Chondrocyte (in vitro differentiated cells): ENCODE measurements at places on chromosomes 16 and 17. TPM values are rescaled to one million over a fixed set of nuclear protein-coding genes. Genes with fewer than 3 reads are reported as not detected.

GRCh38 chr17:28180449-28180848 lies 138.0 kb downstream of the NLK start:
- no peak for DNase-seq
- H3K27ac ChIP-seq = peak overlapping the region; percentile 49
- peaks cover 2% of the 10 kb centered on the region for H3K36me3 ChIP-seq

- no peak overlapping the region for H3K4me3 ChIP-seq
- no peaks in the 10 kb centered on the region for H3K36me3 ChIP-seq
- H3K4me1 ChIP-seq = peaks cover 21% of the 10 kb centered on the region
- no peak overlapping the region for H3K27ac ChIP-seq
Observed at GRCh38 chr16:64586781-64587180, 535.1 kb downstream of the CDH11 start.

DNA sequence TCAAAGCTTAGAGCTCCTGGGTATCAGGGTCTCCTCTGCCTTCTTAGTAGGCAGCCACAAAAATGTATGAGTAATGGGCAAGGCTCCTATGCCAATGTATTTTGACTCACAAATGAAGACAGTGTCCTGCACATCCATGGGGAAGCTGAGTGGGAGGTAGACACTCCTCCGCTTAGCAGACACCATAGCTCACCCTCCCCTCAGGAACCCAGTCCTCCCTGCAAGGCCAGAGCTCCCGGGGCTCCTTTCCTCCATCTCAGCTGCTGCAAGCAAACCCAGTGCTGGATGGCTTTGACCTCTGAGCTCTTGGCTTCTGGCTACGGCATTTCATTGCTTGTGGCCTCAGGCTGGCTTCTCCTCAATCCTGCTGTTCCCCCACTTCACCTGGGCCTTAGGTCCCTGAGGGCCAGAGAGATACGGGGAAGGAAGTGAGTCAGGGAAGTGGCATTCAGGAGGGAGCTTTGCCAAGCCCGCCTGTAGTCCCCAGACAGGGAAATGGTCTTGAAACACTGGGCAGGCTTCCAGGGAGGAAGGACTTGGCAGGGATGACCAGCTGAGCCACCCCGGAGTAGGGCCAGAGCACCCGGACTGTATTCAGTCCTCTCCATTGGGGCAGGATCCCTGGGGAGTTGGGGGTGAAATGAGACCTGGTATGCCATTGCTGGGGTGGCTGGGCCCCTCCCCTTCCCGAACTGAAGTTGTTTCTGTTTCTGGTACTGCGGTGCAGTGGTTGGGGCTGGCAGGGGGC lies 4.5 kb downstream of the ABCC3 start:
- H3K4me1 ChIP-seq = peaks cover 63% of the 10 kb centered on the region
- peak overlapping the region; percentile 96 for H3K27ac ChIP-seq
- H3K36me3 ChIP-seq = no peaks in the 10 kb centered on the region
- no peak overlapping the region for H3K4me3 ChIP-seq

GRCh38 chr17:34172390-34172918 lies 82.6 kb upstream of the CCL2 start:
- H3K27ac ChIP-seq = no peak overlapping the region
- H3K27me3 ChIP-seq = peaks cover 9% of the 10 kb centered on the region
- no peaks in the 10 kb centered on the region for H3K36me3 ChIP-seq
- H3K4me1 ChIP-seq = peaks cover 5% of the 10 kb centered on the region
- H3K4me3 ChIP-seq = no peak overlapping the region

PIRT gene
- total RNA-seq = not detected in 3 replicates

PPP1R1B gene
- 0.12 to 0.75 TPM in 2 of 3 replicates, not detected in the other for total RNA-seq

EPN3 gene
- total RNA-seq = not detected in 3 replicates

NPIPB2 gene
- total RNA-seq = 5.9 to 11.9 TPM (median 6.2 TPM) in 3 replicates

DNA sequence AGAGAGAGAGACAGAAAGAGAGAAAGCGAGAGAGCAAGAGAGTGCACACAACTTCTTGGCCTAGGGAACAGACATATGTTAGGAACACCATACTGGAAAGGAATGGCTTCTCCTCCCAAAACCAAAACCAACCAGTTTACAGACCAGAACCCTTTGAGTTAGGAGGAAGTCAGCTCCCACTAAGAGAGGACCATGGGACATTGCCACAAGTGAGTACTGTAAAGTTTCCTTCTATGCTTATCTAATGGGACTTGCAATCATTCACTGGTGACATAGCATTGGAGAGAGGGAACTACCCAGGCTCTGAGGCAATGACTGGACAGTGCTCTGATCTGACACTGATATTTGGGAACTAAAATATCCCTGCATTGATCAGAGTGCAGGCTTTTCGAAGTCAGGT lies 32.4 kb downstream of the TBC1D3B start:
- H3K36me3 ChIP-seq = no peaks in the 10 kb centered on the region
- peaks cover 35% of the 10 kb centered on the region for H3K27me3 ChIP-seq
- H3K4me1 ChIP-seq = peaks cover 3% of the 10 kb centered on the region
- no peak overlapping the region for H3K27ac ChIP-seq

DNA sequence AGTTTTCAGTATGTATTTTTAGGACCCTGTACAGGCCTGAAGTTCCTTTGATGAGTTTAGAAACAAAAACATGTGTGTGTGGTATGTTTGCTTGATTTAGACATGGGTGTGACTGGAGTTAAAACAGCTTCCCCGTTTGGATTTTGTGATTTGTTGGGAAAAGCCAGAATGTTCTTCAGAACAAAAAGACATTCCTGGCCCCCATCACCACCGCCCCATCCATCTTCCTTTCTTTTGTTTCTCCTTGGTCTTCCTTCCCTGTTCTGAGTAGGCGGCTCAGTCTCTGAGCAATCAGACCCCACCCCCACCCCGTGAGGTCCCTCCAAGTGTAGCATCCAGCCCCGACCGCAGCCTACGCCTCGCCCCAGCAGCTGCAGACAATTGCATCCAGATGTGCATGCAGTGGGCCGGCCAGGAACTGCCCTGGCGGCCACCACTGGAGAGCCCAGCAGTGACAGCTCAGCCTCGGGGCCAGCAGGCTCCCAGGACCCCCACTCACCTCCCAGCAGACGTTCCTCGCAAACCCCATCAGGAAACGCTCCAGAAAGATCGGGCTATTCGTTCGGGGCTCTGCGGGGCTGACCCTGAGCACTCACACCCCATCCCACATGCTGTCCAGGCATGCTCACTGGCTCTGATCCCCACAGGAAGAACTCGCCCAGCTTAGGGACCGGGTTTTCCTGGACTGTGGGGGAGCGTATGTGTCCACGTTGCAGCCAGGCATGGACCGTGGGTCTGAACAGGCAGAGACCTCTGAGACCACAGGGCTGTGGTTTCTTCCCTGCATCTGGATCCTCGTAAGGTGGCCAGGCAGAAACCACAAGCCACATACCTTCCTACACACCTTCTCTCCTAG lies 99.8 kb upstream of the CDH5 start:
- no peaks in the 10 kb centered on the region for H3K36me3 ChIP-seq
- peak overlapping the region; percentile 26 for H3K4me3 ChIP-seq
- DNase-seq = no peak
- peaks cover 73% of the 10 kb centered on the region for H3K4me1 ChIP-seq
- H3K27me3 ChIP-seq = no peaks in the 10 kb centered on the region

KRTAP1-1 gene
- total RNA-seq = not detected in 3 replicates

DNA sequence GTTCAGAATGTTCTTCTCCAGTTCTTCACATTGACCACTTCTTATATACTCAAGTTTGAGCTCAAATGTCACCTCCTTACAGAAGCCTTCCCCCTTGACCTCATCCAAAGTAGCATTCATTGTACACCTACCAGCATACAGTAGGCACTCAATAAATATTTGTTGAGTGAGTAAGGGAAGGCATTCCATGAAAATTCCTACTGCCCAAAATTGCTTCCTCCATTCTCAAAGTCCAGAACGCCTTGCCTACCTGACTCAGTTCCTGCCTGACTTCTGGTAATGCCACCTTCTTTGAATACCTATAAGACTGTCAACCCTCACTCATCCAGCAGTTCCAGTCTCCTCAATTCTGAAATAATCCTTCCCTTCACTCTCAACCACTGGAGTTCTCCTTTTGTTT lies 14.8 kb upstream of the BPTF start:
- H3K4me3 ChIP-seq = no peak overlapping the region
- no peaks in the 10 kb centered on the region for H3K36me3 ChIP-seq
- H3K4me1 ChIP-seq = peaks cover 4% of the 10 kb centered on the region
- no peak for DNase-seq

DNA sequence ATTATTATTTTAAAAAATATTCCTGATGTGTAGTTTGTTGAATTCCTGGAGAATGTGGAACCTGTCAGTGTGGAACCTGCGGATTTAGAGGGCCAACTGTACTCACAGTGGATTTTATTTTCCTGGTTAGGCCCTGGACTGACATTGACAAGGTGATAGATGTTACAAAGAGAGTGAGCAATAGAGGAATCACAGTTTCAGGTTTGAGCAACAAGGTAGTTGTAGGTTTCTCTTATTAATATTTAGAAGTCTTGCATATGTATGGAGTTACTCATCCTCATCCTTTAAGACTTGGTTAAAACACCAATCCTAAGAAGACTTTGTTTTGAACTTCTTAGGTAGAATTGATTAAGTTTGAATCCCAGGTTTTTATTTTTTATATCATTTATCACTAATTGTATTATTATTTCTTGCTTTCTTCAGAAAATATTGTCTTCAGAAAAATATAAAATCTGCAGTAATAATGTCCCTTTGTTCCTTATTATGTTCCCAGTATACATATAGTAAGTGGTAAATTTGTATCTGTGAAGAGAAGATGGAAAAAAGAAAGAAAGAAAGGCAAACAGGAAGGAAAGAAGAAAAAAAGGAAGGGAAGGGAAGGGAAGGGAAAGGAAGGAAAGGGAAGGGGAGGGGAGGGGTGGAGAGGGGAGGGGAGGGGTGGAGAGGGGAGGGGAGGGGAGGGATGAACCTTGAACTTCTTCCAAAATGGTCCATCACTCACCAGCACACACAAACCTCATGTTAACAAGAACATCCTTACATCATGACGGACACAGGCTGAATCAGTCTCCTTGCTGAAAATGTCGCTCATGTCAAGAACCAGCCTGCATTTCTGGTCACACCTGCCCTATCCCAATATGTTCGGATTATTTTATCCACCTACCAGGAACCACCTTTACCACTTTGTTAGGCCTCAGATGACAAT lies 867.2 kb downstream of the CDH11 start:
- H3K4me1 ChIP-seq = peaks cover 10% of the 10 kb centered on the region
- no peak overlapping the region for H3K4me3 ChIP-seq
- no peaks in the 10 kb centered on the region for H3K27me3 ChIP-seq
- no peaks in the 10 kb centered on the region for H3K36me3 ChIP-seq
- no peak overlapping the region for H3K27ac ChIP-seq

KRT10 gene
- 52.9 to 80.2 TPM (median 55.0 TPM) in 3 replicates for total RNA-seq

PRDM7 gene
- not detected in 3 replicates for total RNA-seq

HSD3B7 gene
- 10.8 to 12.4 TPM (median 12.3 TPM) in 3 replicates for total RNA-seq

DNA sequence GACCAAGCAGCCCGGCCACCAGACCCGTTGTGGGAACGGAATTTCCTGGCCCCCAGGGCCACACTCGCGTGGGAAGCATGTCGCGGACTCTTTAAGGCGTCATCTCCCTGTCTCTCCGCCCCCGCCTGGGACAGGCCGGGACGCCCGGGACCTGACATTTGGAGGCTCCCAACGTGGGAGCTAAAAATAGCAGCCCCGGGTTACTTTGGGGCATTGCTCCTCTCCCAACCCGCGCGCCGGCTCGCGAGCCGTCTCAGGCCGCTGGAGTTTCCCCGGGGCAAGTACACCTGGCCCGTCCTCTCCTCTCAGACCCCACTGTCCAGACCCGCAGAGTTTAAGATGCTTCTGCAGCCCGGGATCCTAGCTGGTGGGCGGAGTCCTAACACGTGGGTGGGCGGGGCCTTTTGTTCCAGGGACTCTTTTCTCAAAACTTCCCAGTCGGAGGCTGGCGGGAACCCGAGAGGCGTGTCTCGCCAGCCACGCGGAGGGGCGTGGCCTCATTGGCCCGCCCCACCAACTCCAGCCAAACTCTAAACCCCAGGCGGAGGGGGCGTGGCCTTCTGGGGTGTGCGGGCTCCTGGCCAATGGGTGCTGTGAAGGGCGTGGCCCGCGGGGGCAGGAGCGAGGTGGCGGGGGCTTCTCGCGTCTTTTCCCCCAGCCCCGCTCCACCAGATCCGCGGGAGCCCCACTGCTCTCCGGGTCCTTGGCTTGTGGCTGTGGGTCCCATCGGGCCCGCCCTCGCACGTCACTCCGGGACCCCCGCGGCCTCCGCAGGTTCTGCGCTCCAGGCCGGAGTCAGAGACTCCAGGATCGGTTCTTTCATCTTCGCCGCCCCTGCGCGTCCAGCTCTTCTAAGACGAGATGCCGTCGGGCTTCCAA lies at the start of gene SLC2A4:
TSS of gene SLC2A4 (plus strand) at position 645 of the 879 bp plus-strand sequence. CDS start at position 862, 217 bp downstream.
- H3K27me3 ChIP-seq = peaks cover 7% of the 10 kb centered on the region
- H3K36me3 ChIP-seq = no peaks in the 10 kb centered on the region
- peaks cover 17% of the 10 kb centered on the region for H3K4me1 ChIP-seq
- peak within 1 kb of the TSS; percentile 75 for H3K4me3 ChIP-seq
- peak within 1 kb of the TSS; percentile 89 for H3K27ac ChIP-seq
- no peak for DNase-seq

DNA sequence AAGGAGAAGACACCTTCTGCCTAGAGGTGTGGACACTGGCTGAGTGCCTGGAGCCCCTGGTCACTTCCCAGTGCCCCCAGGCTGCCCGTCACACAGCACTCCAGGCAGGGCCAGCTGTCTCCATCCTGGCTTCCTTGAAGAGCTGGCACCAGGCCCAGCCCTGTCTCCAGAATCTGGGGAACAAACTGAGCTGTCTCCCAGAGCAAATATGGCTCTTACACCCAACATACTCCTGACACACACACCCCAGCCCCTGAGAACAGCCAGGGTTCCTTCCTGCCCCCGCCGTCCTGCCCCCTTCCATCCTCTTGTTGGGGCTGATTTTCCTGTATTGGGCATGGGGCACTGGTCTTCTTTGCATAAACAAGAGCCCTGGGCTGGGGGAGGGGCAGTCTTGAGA lies 9.1 kb downstream of the NHERF1 start:
- DNase-seq = no peak
- H3K27ac ChIP-seq = peak overlapping the region; percentile 96
- peaks cover 3% of the 10 kb centered on the region for H3K36me3 ChIP-seq
- peak overlapping the region; percentile 65 for H3K4me3 ChIP-seq
- peaks cover 77% of the 10 kb centered on the region for H3K4me1 ChIP-seq
- no peaks in the 10 kb centered on the region for H3K27me3 ChIP-seq

GRCh38 chr17:2295575-2295974 lies 8.0 kb downstream of the SMG6 start:
- H3K4me3 ChIP-seq = no peak overlapping the region
- no peaks in the 10 kb centered on the region for H3K27me3 ChIP-seq
- DNase-seq = no peak

DNA sequence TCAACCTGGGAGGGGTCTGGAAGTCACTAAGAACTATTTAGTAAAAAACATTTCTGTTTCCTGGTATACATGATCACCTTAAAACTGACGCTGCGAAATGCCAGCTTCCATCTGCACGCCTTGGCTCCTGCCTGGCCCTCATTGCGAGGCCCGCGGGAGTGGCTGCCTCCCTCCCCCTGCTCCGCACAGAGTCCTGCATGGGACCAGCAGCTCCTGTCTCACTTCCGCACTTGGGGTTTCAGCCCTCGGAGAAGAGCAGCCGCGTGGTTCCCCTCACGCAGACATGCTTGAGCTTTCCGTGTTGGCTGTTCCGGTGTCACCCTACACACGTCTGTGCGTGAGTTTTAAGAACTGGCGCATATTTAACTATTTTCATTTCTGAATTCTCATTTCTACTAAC lies 18.4 kb downstream of the MTHFSD start:
- DNase-seq = no peak
- H3K27ac ChIP-seq = no peak overlapping the region
- H3K27me3 ChIP-seq = peaks cover 1% of the 10 kb centered on the region
- H3K36me3 ChIP-seq = peaks cover 6% of the 10 kb centered on the region
- H3K4me1 ChIP-seq = no peaks in the 10 kb centered on the region
- H3K4me3 ChIP-seq = no peak overlapping the region

GRCh38 chr16:23534868-23535860 lies 22.0 kb downstream of the EARS2 start:
- H3K36me3 ChIP-seq = peaks cover 19% of the 10 kb centered on the region
- DNase-seq = peak; percentile 20
- H3K27ac ChIP-seq = no peak overlapping the region

- H3K27me3 ChIP-seq = peaks cover 5% of the 10 kb centered on the region
- no peaks in the 10 kb centered on the region for H3K36me3 ChIP-seq
- no peak for DNase-seq
- no peak overlapping the region for H3K27ac ChIP-seq
- H3K4me1 ChIP-seq = peaks cover 3% of the 10 kb centered on the region
- H3K4me3 ChIP-seq = no peak overlapping the region
Observed at GRCh38 chr16:57394444-57394843, 10.1 kb upstream of the CCL17 start.
